ENCODE measurements at places on chromosomes 12 and 14.

DNA sequence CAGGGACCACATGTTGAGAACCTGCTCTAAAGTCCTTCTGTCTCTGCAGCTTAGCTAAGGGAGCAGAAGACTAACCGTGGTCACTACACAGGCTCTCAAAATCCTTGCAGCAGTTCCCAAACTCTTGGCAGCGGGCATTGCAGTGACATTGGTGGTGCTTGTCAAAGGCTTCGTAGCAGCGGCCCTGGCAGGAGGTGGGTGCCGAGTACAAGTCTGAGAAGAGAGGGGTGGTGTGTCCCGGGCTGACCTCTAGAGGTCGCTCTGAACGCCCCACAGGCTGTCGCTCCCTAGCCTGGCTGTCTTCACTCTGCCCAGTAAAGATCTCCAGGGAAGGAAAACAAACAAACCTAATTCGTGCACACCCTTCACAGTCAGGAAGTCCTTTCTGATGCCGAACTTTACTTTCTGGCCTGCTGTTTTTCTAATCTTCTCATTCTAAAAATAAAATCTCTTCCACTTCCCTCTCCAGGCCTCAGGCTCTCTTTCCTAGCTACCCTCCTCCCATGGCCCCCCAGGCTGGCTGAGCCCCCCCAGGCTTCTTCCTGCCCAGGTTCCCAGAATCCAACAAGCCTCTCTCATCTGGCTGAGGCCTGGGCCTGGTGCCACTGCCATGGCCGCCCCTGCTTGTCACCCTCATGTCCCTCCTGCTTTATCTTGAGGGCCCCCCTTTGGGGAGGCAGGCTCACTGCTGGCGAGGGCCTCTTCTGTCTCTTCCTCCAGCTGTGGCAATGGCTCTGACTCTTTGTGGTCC lies 7.7 kb downstream of the ENDOU start:
- DNase-seq, result peak; percentile 24

GRCh38 chr14:75495399-75495798 lies 26.9 kb upstream of the BATF start:
- DNase-seq, result no peak

GRCh38 chr12:16323010-16323409 lies 24.4 kb upstream of the MGST1 start:
- no peak for DNase-seq

DNA sequence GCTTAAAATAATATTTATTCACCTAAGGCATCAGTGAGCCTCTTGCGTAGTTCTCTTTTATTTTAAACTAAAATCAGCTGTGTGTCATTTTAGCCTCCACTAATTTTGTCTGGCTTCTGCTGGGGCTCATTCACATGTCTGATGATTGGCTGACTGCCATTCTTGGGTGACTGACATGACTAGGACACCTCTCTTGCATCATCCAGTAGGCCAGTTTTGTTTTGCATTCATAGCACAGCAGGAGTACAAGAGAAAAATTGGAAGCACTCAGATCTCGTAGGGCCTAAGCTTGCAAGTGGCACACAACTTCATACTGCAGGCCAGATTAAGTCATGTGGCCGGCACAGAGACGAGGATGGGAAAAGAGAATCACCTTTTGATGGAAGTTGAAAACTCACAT lies 1226.5 kb downstream of the GALC start:
- no peak for DNase-seq

GRCh38 chr12:53938326-53939140 lies at the start of gene HOXC13:
HOXC13 (plus strand) TSS chr12:53938831; CDS start chr12:53938907, 76 bp downstream.
- no peak for DNase-seq

DNA sequence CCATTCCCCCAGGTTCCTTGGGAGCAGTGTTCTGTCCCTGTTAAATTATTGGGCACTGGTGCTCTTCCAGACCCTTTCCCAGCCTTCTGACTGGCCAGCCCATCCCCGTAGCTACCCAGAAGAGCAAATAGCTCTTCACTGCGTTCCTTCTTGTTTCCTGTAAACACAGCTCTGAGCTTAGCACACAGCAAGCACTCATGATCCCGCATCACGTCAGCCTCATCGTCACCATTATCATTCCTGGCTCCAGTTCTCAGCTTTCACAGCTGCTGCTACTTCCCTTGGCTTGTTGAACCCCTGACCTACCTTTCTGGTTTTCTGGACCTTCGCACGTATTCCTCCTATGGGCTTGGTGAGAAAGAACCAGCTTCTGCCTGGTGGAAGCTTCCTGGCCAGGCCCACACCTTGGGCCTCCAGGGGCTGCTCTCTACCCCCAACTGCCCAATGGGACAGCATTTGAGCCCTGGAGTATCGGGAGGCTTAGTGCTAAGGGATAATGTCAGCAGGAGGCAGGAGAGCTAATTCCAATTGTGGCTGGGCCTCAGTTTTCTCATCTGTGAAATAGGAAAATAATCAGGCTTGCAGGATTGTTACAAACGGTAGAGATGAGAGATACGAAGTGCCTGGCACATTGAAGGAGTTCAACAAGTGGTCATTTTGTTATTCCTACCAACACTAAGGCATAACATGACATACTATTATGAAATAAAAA lies 22.6 kb upstream of the PAPOLA start:
- DNase-seq, result no peak

DNA sequence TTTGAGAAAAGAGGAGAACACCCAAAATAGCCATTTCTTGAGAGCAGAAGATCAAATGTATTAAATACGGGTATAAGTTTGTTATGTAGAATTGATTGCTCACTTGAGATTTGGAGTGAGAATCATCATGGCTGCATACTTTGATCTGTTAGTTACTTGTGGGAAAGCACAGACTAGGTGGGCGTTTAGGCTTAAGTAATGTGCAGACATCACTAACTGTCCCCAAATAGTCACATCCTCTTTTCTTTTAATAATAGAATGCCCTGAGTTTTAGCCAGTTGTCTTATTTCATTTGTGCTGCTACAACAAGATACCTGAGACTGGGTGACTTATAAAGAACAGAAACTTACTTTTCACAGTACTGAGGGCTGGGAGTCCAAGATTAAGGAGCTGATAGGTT lies 14.3 kb upstream of the GTF2A1 start:
- DNase-seq, result no peak

DNA sequence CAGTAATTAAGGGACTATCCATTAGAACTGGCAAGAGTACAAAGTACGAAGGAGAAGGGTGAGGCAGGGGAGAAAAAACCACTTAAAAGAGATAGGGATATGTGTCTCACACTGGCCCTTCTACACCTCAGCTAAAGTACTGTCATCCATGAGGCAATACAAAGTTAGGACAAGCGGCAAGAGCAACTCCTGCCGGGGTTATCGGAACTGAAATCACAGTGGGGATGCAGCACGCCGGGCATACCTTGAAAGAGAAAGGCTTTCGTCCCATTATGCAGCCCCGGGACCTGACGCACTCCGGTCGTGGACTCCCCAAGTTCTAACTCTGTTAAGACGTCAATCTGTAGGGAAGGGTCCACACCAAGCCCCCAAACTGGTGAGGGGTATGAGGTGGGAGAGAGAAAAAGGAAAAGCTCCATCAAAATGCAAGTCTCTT lies 1.1 kb downstream of the NELL2 start:
- DNase-seq, result no peak

DNA sequence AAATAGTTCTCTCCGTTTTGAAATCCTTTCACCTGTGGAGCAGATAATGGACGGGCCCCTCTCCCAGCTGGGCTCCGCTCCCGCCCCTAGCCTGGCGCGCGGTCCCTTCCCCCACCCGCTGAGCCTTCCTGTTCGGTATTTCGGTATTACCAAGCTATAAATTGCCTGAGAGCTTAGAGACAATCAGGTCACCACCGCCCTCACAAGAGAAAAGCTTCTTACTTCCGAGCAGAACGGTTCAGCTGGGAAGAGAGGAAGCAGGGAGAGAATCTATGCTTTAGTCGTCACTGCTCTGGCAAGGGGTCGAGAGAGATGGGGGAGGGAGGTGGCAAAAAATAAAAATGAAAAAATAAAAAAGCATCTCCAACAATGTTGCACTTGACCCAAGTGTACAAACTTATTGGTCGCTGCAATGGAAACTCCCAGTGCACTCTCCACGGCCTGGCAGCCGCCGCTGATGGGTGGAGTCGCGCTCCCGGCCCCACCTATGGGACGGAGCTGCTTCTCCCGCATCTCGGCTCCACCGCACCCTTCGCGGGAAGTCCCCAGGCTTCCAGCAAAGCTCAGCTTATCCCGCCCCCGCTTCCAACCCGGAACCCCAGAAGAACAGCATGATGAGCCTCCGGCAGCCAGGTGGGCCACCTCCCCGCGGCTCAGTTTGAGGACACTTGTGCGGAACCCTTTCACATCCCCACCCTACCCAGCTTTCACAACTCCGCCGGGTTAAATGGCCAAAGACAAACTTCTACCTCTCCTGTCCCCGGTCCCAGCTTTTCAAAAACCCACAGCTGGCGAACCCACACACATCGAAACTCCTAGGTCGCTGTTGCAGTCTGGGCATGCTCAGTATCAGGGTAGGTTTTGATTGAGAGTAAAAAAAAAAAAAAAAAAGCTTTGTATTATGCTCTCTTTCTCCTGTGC lies 832 bp upstream of the SYT1 start:
- DNase-seq, result no peak

DNA sequence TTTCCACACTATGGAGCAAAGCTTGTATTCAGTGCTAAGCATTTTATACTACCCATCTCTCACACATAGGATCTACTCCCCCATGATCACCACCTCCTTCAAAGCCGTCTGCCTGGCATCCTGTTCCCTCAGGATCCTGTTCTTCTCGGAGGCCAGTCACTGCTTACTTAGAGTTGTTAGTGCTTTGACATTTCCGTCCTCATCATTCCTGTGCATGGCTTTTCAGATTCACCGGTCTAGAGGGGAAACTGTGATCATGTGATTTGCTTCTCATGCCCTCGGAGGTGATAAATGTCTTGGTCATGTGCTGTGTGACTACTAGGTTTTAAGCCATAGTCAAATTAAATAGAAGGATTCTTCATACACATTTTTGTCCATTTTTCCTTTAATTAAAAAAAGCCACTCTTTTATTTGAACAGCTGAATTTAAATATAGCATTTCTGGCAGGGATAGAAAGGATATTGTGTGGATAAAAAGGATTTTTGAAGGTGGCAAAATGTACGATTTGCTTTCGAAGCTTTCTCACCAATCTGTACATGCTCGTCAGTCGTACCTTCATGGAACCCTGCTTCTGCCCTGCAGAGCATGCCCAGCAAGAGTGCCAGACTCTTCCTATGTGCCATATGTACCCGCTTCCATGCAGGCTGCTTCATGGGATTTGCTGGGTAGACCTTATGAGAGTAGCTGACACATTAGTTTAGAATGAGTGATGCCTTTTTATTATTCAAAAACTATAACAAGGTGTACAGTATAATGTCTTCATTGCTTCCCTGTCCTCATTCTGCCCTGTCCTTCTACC lies 53.3 kb downstream of the BMAL2 start:
- DNase-seq, result no peak

- DNase-seq, result no peak
These were observed 113.6 kb downstream of the ALX1 start for GRCh38 chr12:85393606-85394005.

DNA sequence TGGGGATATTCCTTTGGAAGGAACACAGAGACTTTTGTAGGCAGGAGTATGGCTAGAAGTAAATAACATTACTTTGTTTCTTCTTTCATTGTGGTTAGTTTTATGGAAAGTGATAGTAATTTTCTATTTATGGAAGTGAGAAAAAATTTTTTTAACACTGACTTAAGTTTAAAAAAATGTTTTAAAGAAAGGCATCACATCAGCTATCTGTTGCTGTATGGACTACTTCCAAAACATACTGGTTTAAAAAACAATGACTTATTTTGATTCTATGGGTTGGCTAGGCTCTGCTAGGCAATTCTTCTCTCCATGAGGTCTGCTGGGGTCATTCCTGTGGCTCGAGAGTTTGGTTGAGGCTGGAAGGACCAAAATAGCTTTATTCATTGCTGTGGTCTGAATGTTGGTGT lies 31.7 kb upstream of the SLC38A2 start:
- no peak for DNase-seq

GRCh38 chr14:104386151-104386841 lies 193.3 kb upstream of the C14orf180 start:
- no peak for DNase-seq

GRCh38 chr14:33250963-33251362 lies 312.3 kb downstream of the NPAS3 start:
- DNase-seq, result no peak

GRCh38 chr12:19737019-19737418 lies 297.7 kb downstream of the AEBP2 start:
- no peak for DNase-seq

- peak; percentile 36 for DNase-seq
These were observed 62.4 kb upstream of the PLBD1 start for GRCh38 chr12:14629832-14630710.

DNA sequence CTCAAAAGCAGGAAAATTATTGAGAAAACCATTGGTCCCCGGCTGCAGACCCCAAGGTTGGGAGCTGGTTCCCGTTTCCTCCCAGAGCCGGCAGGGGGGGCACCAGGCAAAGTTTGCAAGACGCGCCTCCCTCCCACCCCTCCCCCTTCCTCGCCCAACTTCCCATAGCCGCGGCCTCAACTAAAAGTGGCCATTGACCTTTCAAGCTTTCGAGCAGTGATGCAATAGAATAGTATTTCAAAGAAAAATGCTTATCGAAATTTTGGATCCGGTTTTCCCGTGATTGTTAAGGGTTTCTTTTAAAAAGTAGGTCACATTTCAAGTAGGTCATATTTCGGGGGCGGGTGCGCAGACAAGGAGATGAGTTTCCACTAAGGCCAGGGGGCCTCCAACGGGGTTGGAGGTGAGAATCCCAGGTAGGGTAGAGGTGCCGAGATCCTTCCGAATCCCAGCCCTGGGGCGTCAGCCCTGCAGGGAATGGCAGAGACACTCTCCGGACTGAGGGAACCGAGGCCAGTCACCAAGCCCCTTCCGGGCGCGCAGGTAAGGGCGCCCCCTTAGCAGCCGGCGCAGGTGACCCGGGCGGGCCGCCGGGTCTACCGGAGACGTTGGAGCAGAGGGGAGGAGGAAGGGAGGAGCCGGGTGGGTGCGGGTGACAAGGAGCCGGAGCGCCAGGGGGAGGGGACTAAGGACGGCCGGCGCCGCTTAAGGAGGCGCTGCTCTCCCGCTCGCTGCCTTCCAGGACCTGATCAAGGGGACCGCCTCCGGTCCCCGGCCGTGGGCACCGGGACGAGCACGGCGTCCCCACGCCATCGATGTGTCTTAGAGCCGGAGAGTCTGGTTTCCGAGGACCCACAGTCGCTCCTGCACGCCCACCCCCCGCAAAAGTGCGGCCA lies 2.6 kb upstream of the SOCS2 start:
- DNase-seq, result peak; percentile 63

DNA sequence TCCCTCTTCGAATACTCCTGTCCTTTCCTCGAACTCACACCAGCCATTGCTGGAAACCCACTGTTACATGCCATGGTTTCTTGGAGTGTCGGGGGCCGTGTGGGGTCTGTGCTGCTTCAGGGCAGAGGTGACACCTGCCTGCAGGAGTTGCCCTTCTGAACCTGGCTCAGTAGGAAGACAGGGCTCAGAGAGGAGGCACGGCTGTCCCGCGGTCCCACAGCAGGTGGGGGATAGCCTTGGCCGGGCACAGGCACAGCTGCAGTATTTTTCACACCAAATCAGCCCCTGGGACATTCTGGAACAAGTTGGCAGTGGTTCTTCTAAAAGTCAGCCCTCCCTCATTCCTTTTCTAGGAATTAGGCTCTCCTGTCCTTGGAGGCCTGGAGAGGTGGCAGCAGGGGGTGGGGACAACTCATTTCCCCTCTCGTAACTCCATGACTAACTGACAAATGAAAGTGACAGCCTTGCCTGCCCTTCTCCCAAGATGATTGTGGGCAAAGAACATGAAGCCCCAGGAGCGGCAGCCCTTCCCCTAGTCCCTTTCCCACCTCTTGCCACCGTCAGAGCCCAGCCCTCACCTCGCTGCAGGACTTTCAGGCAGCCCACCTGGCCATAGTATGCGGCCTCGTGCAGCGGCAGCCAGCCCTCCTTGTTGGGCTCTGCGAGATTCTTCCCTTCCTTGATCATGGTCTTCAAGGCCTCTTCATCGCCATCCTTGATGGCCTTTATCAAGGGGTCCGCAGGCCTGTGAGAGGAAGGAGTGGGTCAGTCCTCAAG lies 22.4 kb downstream of the ASB2 start:
- no peak for DNase-seq
